ENCODE measurements at places on chromosomes 4 and X.

- no peak for DNase-seq
Measured at GRCh38 chr4:23269566-23269965, 576.8 kb downstream of the GBA3 start.

- no peak for DNase-seq
Measured at GRCh38 chrX:152537373-152537772, 86.3 kb upstream of the GABRA3 start.

GRCh38 chrX:13463608-13464007 lies 105.8 kb upstream of the EGFL6 start:
- DNase-seq, result no peak

- no peak for DNase-seq
Measured at GRCh38 chr4:38821739-38822138, 17.1 kb upstream of the TLR1 start.

- peak; percentile 69 for DNase-seq
Measured at GRCh38 chr4:186190581-186191199, 677 bp upstream of the CYP4V2 start.

GRCh38 chrX:150982235-150982787 lies 824 bp upstream of the HMGB3 start:
- no peak for DNase-seq

DNA sequence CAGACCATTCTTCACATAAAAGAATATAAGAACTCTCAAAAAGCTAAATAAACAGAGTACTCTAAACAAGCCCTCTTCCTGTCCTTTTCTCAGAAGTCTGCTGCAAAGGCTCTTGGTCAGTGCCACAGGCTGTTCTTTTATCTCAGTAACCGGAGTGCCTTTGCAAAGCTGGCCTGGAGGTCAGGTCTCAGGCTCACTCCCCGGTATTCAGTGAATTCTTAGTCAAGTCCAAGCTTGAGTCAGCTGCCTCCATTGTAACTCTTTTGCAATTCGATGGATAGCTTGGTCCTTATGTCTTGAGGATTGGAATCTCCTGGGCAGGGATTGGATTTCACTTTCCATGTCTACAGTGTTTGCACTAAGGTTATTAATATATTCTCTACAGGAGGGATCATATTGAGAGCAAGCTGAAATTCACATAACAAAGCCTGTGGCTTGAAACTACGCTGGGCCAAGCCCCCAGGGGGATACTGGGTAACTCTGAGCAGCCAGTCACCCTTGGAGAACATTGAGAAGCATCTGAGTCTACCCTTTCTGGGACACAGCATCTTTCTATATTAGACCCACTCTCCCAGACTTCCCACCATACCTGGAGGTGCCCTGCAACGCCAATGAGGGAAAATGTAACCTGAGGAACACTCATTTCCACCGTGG lies 10.0 kb upstream of the HS6ST2 start:
- DNase-seq, result no peak

DNA sequence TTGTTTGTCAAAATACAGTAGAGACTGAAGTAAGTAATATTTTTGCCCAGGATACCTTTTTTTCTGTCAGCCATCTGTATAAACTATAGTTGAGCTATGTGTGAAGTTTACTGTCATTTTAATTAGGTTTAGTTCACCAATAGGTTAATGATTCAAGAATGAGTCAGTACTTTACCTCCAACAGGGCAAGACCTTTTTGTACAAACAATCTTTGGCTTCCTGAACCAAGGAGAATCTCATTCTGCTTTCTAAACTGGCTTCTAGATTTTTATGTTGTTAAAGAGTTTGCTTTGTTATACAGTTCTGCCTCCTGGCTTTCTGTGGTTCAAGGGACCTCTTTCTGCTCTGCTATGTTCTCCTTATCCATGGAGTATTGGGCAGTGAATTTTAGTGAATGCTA lies 412.0 kb upstream of the NR3C2 start:
- DNase-seq, result no peak

- no peak for DNase-seq
Measured at GRCh38 chr4:17567271-17567670, 9.7 kb upstream of the LAP3 start.

DNA sequence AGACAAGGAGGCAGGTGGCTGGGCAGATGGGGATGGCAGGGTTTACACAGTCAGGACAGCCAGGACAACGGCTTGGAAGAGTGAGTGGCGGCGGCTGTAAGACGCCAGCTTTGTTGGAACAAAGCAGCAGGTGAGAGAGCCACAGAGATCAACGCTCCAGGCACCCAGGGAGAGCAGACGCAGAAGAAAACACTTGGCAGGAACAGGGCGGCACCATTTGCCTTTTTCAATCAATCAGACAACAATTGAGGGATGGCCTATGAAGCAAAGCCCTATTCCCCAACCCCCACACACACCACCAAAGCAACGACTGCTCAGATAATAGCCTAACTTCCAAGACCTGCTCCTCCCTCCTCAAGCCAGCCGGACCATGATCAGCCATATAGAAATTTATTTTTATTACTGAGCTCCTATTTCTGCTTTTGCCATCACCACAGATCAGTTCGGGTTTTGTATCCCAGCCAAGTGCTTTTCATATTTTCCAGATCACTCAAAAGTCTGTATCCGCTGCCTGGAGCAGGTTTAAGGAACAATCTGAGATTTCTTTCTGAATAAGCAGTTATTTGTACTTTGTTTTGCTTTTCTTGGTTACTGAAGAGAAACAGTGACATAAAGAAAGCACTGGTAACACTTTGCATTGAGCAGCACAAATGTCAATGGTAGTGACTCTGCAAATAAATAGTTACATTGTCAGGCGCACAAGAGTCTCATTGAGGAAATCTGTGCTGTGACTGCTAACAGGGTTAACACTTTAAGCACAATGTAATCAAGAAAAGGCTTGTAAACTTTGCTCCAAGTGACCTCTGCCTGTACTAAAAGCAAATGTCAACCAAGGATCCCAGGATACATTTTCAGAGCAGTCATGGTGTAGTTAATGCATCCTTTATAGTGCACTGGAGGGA lies 81.8 kb upstream of the RBPJ start:
- no peak for DNase-seq

DNA sequence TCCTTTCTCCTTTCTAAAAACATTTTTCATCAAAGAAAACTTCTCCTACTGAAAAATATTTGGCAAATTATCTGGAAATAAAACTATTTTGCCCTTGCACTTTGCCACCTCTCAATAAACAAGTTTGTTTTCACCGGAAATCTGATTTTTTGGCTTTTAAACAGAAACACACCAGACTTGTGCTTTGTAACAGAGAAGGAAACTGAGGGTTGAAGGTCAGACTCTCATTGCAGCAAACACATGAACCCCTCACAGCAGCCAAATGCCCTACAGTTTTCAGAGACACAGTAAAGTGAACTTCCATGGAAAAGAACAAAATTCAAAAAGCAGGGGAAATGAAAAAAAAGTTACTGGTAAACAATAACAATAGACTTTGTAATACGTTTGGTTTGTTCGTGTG lies 95.6 kb upstream of the WDR17 start:
- no peak for DNase-seq

- no peak for DNase-seq
Measured at GRCh38 chr4:147057611-147058190, 112.0 kb upstream of the TTC29 start.

DNA sequence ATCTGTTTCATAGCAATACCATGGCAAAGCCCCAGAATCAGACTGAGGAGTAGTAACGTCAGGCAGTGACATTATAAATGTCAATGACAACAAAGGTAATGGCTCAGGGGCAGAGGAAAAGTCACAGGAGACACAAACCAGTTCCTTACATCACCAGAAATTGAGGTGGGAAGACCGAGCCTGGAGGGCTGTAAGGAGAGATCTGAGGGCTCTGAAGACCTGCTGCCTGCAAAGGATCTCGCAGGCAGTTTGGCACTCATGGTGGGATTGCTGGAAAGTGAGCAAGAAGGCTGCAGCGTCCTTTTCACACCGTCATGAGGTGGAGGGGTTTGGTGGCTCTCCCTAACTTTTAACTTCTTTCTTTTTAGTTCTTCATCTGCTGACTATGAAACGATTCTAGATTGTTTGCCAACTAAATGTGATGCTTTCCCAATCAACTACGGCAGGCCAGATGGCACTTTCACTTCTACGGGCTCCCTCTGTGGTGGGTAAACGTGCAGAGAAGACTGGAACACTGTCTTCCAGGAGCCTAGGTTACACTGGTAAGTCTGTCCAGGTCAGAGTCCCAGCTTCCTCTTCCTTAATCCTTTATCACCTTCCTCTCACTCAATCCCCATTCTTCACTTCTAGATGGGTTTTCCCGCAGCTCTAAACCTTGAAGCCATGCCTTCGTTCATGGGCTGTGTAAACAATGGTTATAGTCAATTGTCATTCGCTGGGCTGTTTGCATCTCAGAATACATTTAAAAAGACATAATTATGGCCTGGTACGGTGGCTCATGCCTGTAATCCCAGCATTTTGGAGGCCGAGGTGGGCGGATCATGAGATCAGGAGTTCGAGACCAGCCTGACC lies 58.2 kb downstream of the TBC1D9 start:
- no peak for DNase-seq

GRCh38 chr4:101967697-101968346 lies 177.3 kb downstream of the BANK1 start:
- DNase-seq, result no peak
